ENCODE measurements at places on chromosomes 5 and 9. TPM values are rescaled to one million over a fixed set of nuclear protein-coding genes. Genes with fewer than 3 reads are reported as not detected.
A peak's percentile ranks its signal among the peaks of the same experiment; 100 is the strongest.

- DNase-seq: no peak
Measured at GRCh38 chr9:105296877-105297287, 52.4 kb downstream of the SLC44A1 start.

DNA sequence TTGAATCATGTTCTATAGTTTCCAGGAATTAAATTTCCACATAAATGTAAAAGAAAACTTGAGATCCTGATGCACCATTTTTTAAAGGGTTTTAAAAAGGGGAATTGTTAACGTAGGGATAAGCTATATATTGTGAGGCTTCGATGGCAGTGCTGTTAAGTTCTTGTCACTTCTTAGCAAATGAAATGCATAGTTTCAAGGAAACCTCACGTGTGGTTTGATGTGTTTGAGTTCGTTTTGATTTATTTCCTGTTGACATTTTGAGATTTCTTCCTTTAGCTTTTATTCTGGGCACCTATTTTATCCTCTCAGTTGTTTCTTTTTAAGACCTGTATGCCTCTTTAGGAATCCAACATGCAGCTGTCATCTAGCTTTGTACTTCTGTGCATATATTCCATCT lies 301.0 kb downstream of the DOCK8 start:
- DNase-seq: no peak

GRCh38 chr5:142421621-142422397 lies 97.0 kb upstream of the SPRY4 start:
- DNase-seq: no peak

The NUTM2G gene
- total RNA-seq: not detected

DNA sequence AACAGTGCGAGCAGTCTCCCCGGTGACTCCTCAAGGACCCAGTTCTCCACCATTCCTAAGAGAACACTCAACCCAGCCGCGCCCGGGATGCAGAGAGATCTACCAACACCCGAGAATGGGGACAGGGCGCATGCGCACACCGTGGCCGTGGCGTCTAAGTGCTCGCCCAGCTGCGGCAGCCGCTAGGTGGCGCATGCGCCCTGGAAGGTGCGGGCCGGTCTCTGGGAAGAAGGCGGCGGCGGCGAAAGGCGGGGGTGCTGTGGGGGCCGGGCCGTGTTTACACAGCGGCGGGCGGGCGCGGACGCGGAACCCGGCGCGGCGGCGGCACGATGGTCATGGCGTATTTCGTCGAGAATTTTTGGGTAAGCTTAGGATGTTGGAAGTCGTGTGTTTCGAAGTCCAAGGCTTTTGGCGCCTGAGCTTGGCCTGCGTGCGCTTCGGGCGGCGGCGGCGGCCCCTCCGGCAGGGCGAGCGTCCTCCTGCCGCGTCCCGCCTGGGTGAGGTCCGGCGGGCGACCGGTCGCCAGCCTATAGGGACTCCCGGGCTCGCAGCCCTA lies at the start of gene FCHO2:
Gene FCHO2 (plus strand): TSS at position 274 of the 556 bp plus-strand sequence. CDS start 56 bp downstream, at position 330.
- DNase-seq: peak; percentile 96

The PCDHB1 gene
- total RNA-seq: not detected

The FAM53C gene
- 48.4 TPM for total RNA-seq

GRCh38 chr9:136362450-136362784 lies 1.1 kb downstream of the DNLZ start:
- DNase-seq: no peak

The PIP5KL1 gene
- total RNA-seq: 6.8 TPM

- DNase-seq: no peak
Measured at GRCh38 chr5:149616727-149617285, 35.5 kb downstream of the ARHGEF37 start.

- no peak for DNase-seq
Measured at GRCh38 chr9:125484350-125485282, 222.4 kb downstream of the MAPKAP1 start.

GRCh38 chr9:3608011-3608410 lies 82.2 kb upstream of the RFX3 start:
- no peak for DNase-seq

GRCh38 chr9:133528001-133528875 lies 3.5 kb upstream of the MYMK start:
- DNase-seq: no peak

GRCh38 chr9:7906783-7907550 lies 107.4 kb upstream of the DMAC1 start:
- DNase-seq: no peak

DNA sequence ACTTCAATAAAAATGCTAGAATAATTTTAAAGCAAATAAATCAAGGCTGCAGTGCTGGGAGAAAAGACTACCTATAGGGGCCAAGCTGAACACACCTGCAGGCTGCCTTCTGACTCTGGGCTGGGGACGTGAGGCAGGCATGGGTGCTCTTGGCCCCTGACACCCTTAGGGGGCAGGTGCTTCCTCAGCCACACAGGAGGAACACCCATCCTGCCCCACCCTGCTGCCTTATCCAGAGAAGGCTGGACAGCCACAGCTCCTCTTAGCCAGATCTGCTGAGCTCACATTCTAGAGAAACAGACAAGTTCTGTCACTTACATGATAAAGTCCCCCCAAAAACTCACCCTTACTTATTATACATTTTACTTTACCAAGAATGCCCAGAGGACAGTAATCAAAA lies 6.6 kb upstream of the LMX1B start:
- DNase-seq: no peak

- DNase-seq: no peak
Measured at GRCh38 chr9:16985559-16986348, 115.3 kb upstream of the BNC2 start.

GRCh38 chr5:39605145-39605544 lies 180.4 kb upstream of the DAB2 start:
- DNase-seq: no peak

DNA sequence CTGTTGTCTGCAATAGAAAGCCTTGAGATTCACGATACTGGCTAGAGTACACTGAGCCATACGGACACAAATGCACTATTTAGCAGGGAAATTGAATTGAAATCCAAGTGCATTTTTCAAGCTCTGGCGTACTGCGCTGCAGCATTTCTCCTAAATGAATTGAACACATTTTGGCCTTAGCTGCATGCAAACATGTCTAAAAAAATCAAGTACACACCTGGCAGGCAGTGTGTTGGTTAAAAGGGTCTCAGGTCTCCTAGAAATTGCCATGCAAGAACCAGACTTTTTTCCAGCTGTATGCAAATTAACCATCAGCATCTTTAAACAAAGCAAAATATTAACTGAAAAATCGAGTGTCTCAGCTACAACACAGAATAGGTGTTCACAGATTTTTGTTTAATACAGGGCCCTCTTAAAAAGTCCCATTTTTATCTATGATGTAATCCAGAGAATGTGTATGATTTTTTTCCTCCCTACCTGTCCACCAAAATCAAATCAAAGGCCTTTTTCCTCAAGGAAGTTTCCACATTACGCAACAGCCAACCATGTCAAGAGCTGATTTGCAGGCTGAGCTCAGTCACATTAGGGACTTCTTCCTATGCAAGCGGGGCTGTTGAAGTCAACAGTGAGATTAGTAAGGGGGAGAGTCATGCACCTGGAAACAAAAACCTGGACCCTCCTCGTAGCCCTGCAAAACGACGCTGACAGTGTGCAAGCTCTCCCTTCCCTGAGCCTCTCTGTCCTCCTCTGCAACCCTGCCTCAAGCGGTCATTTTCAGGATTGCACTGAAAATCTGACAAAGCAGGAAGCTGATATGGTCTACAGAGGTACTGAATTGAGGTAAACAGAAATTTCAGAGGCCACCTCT lies 14.1 kb upstream of the SFXN1 start:
- DNase-seq: peak; percentile 80

The ADAMTS12 gene
- total RNA-seq: not detected

GRCh38 chr5:178461004-178461730 lies 129.0 kb downstream of the COL23A1 start:
- peak; percentile 66 for DNase-seq

The SRD5A1 gene
- 7.3 TPM for total RNA-seq

- DNase-seq: no peak
Measured at GRCh38 chr5:74722271-74722670, 37.2 kb downstream of the HEXB start.

The XPA gene
- total RNA-seq: 8.4 TPM

The PCDHGB5 gene
- total RNA-seq: 0.12 TPM

The TMEM171 gene
- not detected for total RNA-seq

DNA sequence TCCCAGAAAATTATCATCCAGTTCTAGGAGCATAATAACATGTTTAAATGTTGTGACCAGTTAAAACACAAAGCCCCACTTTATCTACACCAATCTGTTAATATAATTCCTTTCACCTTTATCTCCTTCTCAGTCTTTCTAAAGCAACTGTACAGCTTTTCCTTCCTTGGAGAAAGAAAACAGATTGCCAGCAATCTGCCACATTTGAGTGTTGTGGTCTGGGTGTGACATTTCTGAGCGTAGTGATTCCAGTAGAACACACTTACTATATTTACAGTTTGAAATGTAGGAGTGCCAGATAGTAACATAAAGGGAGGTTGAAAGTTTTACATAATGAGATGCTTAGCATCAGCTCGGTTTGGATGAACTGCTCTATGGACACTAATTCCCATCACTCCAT lies 76.1 kb downstream of the KCNN2 start:
- DNase-seq: no peak

- DNase-seq: no peak
Measured at GRCh38 chr9:34570809-34571480, 18.6 kb downstream of the CNTFR start.

The TNIP1 gene
- 221 TPM for total RNA-seq

DNA sequence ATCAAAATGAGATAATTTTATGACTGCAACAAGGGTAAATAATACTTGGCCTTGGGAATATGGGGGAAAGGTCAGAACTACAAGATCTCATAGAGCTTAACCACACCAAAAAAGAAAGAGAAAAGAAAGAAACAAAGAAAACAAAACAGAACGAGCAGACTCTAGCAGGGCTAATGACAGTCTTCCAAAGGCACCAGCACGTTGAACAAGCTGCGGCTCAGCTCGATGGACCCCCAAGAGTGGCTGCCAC lies 689 bp downstream of the AK3 start:
- DNase-seq: no peak

DNA sequence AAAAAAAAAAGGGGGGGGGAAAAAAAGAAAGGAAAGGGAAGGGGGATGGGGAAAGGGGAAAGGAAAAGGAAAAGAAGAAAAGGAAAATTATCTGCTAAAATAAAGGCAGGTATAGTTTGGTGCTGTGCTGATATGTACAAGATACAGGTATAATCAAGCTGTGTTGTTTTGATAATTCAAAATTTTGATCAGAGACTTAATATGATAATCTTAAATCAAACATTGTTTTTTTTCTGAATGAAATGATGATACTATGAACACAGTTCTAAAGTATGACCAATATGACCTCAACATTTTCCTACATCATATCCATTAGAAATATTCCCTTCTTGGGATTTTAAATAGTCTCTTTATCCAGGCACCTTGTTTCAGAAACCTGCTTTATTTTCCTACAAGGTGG lies 115.6 kb upstream of the TRPM3 start:
- no peak for DNase-seq

DNA sequence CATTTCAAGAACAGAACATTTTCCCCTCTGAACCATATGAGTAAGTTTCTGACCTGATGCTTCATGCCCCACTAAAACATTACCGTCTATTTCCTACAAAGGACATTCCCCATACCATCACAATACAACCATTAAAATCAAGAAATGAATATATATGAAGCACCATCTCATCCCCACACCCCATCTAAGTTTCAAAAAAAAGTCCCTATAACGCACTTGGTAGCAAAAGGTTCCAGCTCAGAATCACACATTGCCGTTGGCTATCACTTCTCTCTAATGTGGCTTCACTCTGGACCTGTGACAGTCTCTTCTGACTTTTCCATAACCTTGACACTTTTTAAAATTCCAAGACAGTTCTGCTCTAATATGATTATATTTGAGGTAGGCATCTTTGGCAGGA lies 5.9 kb downstream of the EMB start:
- no peak for DNase-seq

DNA sequence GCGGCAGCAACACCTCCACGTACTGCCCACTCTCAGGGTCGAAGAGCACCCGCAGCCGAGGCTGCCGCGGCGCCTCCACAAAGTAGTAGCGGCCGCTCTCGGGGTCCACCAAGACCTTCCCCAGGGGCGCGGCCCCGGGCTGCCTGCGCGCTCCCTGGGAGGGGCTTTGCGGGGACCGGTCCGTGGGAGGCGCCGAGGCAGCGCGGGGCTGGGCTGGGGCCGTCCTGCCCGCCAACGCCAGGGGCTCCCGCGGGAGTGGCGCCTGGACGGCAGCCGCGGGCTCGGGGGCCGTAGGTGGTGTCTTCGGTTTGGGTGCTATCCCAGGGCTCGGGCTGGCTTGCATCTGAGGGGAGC lies 2.6 kb upstream of the MZB1 start:
- no peak for DNase-seq

GRCh38 chr9:91210318-91210717 lies 151.4 kb downstream of the AUH start:
- DNase-seq: no peak

The NMUR2 gene
- total RNA-seq: not detected

- DNase-seq: no peak
Measured at GRCh38 chr5:116747881-116748280, 173.3 kb upstream of the SEMA6A start.

DNA sequence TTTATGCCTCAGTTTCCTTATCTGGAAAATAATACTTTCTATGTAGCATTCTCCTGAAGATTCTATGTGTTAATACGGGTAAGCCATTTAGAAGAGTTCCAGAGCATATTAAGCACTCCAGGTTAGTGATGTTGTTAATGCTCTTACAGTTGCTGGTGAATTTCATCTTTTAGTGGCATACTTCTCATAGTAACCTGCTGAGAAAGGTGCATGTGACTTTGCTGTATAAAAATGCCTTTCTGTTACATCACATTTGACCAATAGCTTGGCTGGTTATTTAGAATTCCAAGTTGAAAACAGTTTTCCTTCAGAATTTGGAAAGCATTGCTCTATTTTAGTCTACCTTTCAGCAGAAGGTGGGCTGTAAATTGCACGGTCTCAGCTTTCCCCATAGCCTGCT lies 27.2 kb downstream of the GCNT1 start:
- no peak for DNase-seq

DNA sequence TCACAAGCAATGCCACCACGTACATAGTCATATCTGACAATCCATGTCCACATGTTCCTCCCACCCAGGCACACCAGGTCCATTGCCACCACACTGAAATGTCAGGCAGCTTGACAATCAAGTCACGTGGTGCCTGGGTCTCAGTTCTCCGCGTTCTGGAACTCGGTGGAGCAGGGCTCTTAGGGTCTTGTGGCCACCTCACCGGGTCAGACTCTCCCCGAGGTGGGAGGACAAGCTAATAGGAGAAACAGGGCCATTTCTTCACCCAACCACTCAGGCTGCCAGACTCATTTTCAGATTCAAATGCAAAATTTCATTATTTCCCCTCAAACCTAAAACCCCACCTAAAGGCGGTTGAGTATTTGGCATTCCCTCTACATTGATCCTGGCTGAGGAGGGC lies 200.5 kb upstream of the GAS1 start:
- DNase-seq: no peak

The MCTP1 gene
- total RNA-seq: 0.87 TPM

Data from activated naive CD4-positive, alpha-beta T cell treated with anti-CD3 and anti-CD28 coated beads, Interleukin-2, amount 50 U/mL, for 72 hours (primary cell).